ENCODE measurements at places on chromosomes 5 and 9.

DNA sequence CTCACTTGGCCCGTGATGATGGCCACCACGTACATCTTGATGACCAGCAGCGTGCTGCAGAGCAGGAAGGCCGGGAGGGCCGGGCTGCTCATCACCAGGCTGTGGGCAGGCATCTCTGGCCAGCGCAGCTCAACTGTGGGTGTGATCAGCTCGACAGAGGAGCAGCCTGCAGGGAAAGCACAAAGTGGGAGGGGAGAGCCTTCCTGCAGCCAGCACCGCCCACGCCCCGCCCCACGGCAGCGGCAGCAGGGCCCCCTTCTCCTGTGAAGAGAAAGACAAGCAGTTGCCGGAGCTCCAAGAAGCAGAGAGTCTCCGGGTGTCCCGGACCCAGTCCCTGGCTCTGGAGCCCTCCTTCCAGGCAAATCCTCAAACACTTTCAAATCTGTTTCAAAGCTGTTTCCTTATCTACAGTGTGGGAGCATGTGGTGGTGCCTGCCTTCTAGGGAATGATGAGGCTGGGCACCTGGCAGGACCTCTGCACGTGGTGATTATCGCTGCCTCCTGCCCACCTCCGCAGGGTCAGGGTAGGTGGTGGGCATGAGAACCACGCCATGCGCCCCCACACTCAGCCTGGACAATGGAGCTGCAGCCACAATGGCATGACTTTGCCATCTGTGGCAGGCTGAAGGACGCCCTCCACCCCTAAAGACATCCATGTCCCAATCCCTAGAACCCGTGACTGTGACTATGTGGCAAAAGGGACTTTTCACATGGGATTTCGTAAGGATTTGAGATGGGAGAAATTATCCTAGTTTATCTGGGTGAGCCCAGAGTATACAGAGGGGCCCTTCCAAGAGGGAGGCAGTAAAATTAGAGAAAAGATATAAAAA lies at the start of gene PTGES:
Gene PTGES, minus strand, starts transcription at position 143 of the 830 bp plus-strand sequence. Its CDS starts 30 bp downstream, at position 113.
- DNase-seq = peak; percentile 14

- no peak for DNase-seq
These were observed 188.3 kb upstream of the ZNF618 start for GRCh38 chr9:113687680-113688371.

- DNase-seq = no peak
These were observed 91.5 kb downstream of the GHR start for GRCh38 chr5:42514754-42515153.

GRCh38 chr5:12141496-12141895 lies 237.2 kb upstream of the CTNND2 start:
- DNase-seq = no peak

GRCh38 chr9:14768405-14769229 lies 46.1 kb upstream of the CER1 start:
- DNase-seq = peak; percentile 50

DNA sequence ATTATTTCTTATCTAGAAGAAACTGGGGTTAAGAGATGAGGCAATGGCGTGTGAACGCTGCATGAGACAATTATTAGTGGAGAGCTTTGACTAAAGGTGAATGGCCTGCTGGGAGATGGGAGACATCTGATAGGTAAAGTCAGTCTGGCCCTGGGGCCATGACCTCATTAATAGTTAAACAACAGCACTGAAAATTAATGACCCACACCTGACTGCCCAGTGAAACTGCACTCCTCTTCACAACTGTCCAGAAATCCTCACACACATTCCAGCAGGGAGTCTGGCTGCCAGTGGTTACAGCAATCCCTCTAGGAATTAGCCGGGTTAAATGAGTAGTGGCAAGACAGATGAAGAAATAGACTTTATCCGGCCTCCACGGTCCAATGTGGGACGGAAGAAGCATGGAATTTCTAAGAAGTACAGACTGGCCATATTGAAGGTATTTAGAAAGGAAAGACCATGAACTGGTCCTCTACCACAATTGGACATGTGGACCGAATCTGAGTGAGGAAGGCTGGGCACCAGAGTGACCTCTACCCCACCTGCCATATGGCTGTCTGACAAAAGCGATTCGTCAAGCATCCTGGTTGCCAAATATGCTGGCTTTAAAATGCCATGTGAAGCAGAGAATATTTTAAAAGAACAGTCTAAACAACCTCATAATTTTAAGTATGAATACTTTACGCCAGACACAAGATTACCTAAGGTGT lies 138.4 kb downstream of the EFNA5 start:
- DNase-seq = no peak

DNA sequence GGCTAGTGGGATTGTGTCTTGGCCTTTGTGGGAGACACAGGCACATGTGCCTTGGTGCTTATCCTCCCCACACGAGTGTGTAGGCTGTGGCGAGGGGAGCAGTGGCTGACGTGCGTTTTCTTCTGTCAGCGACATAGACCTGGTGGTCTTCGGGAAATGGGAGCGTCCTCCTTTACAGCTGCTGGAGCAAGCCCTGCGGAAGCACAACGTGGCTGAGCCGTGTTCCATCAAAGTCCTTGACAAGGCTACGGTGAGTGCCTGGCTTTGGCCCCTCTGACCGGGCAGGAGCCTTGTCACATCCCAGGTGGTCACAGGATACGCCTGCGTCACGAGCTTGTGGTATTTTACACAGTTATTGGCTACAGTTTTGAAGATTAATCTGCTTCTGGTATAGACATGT lies 26.4 kb downstream of the TENT4A start:
- DNase-seq = no peak

GRCh38 chr5:142847898-142848790 lies 78.0 kb downstream of the ARHGAP26 start:
- no peak for DNase-seq

DNA sequence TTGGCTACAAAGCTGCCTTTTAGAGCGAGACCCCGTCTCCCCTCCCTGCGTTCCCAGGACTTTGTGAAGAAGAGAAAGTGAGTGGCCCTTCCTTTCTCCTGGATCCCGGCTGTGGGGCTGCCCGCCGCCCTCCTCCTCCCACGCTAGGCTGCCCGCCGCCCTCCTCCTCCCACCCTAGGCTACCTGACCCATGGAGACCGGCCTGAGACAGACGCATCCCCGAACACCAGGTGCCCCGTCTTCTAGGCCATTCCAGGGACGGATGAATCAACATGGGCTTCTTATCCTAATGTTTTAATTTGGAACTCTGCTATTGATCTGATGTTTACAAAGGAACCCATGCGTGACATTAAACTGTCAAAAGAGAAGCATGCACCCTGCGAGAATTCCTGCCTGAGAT lies 117.3 kb upstream of the LPCAT1 start:
- DNase-seq = no peak

- DNase-seq = no peak
These were observed 24.0 kb upstream of the ANKRD31 start for GRCh38 chr5:75260708-75261107.

- peak; percentile 36 for DNase-seq
These were observed at the start of gene ABCA1 for GRCh38 chr9:104927912-104928740. TSS of gene ABCA1 (minus strand) at chr9:104928155. CDS start at chr9:104903679, 24,476 bp downstream.

DNA sequence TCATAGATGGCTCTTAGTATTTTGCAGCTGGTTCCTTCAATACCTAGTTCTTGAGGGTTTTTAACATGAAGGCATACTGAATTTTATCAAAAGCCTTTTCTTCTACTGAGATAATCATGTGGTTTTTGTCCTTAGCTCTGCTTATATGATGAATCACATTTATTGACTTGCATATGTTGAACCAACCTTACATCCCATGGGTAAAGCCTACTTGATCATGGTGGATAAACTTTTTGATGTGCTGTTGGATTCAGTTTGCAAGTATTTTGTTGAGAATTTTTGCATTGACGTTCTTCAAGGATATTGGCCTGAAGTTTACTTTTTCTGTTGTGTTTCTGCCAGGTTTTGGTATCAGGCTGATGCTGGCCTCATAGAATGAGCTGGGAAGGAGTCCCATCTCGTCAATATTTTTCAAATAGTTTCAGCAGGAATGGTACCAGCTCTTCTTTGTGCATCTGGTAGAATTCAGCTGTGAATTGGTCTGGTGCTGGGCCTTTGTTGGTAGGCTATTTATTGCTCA lies 49.7 kb downstream of the YIPF5 start:
- no peak for DNase-seq

DNA sequence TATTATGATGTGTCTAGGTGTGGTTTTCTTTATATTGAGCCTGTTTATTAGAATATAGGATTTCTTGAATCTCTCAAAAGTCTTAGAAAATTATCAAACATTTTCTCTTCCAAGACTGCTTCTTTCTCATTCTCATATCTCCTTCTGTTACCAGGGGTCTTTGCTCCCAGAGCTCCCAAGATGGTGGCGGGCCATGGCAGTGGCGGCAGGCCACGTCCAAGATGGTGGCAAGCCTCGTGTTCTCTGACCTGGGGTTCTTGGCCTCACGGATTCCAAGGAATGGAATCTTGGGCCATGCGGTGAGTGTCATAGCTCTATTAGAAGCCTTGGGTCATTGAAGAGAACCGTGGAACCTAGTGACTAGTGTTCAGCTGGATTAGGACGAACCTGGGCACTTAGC lies 248.9 kb downstream of the SMARCA2 start:
- no peak for DNase-seq

DNA sequence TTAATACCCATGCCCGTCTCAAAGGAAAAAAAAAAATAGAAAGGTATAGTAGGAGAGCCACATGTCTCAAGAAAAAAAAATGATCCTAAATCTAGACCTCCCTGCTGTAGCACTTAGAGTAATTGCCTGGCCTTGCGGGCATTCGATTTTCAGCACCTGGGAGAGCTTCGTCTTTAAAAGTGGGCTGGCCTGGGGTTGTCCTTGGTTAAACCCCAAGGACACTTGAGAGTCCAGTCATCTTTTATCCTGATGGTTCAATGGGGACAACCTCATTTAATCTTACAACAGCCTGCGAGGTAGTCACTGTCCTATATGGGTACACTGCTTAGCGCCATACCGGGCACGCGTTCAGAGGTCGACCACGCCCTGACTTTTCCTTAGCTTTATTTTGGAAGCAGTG lies 60.1 kb downstream of the MAT2B start:
- no peak for DNase-seq

DNA sequence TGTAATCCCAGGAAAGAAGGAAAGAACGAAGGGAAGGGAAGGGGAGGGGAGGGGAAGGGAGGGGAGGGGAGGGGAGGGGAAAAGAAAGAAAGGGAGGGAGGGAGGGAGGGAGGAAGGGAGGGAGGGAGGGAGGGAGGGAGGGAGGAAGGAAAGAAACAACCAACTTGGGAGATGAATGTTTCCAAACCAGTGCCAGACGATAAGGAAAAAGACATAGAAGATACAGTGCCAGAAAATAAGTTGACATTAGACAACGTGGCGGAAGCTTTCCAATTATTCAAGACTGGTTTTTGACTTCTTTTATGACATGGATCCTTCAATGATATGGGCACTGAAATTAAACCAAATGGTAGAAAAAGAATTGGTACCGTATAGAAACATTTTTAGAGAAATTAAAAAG lies 181.2 kb upstream of the POU5F2 start:
- no peak for DNase-seq

DNA sequence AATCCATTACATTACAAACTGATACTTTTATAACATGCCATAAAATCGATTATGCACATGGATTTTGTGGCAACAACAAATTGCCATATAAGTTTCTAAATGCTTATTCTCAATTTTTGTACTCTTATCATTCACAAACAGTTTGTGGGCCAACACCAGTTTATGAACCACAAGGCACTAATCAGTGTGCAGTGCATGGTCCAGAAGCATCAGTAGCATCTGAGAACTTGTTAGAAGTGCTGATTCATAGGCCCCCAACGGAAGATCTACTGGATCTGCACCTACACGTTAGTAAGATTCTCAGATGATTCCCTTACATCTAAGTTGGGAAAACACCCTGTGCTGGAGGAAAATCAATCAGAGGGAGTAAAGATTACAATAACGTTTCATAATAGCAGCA lies 242.8 kb downstream of the TRPM3 start:
- no peak for DNase-seq

DNA sequence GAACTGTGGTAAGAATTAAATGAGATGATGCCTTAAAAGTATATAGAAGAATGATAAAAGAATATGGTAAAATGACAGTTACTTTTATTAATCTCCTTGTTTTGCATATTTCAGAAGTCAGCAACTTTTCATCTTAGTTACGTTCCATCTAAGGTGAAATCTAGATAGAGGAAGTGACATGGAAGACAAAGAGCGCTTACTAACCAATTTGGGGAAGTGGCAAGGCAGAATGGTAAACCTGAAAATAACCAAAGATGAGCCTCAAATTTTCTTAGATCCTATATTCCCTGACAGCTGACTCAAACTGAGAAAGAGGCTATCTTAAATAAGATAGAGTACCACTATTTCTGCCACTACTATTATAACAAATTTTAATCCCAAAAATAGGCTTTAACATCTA lies 52.5 kb downstream of the FGF10 start:
- no peak for DNase-seq

DNA sequence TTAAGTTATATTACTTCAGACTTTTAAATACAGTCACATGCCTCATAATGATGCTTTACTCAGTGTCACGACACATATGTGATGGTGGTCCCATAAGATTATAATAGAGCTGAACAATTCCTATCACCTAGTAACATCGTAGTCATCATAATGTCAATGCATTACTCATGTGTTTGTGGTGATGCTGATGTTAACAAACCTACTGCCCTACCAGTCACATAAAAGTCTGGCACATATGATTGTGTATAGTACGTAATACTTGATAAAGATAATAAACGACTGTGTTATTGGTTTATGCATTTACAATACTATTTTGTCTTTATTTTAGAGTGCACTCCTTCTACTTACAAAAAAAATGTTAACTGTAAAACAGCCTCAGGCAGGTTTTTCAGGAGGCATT lies 103.7 kb downstream of the PAM start:
- no peak for DNase-seq

DNA sequence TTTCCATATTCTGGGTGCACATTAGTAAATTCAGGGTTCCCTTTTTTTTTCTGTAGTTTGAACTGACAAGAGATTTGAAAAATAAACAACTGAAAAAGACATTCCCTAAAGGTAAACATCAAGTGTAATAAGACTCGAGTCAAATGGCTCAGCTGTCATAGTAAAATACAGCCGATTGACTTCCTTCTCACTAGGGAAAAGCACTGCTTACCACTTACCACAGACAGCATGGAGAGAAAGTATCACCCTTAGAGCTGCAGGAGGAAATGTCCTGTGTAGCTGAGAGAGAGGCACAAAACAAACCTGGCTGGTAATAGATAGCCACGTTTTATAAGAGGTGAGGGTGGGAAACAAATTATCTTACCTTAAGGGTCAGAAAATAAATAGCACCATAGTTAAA lies 12.1 kb upstream of the DMAC1 start:
- DNase-seq = no peak

All from NCI-H774 (cell line).